ENCODE measurements at places on chromosomes 11 and 22.

DNA sequence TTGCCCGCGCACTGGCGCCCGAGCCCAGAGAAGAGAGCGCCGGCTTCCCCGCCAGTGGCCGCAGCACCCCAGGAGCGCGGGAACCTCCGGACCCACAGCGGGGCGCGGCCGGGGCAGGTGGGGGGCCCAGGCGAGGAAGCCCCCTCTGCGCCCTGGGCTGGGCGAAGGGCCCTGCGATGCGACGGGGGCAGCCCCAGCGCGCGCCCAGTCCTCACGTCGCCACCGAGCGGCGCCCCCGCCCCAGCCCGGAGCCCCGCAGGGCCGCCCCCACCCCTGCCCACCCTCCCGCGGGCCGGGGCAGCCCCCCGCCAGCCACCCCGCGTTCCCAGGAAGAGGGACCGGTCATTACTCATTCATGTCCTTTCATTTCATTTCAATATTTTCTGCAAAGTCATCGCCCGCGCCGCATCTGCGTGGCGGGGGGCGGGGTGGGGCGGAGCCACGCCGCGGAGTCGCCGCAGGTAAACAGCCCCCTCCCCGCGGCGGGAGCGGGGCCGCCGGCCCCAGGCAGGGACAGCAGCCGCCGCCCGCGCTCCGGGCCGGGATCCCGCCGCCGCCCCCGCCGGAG lies 673 bp upstream of the PANX2 start:
- DNase-seq, result no peak

DNA sequence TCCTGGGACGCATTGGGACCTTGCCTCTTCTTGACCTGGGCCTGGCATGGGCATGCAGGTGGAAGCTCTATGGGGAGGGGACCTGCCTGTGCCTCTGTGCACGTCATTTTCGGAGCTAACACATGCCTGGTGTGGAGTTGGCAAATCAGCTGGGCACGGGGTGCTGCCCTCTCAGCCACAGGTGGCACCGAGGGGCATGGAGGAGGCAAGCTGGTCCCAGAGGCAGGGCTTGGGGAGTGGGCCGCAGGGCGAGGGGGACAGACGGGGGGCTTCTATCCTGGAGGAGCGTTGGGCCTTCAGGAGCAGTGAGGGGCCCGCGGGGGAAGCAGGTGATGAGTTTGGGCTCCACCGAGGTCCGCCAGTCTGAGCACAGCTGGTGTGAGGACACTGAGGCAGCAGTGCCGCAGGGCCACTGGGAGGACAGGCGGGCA lies 362.0 kb downstream of the TBC1D22A start:
- DNase-seq, result no peak

- DNase-seq, result no peak
Measured at GRCh38 chr11:47466201-47466600, 17.3 kb upstream of the RAPSN start.

GRCh38 chr11:100793525-100793924 lies 106.4 kb downstream of the ARHGAP42 start:
- DNase-seq, result no peak

DNA sequence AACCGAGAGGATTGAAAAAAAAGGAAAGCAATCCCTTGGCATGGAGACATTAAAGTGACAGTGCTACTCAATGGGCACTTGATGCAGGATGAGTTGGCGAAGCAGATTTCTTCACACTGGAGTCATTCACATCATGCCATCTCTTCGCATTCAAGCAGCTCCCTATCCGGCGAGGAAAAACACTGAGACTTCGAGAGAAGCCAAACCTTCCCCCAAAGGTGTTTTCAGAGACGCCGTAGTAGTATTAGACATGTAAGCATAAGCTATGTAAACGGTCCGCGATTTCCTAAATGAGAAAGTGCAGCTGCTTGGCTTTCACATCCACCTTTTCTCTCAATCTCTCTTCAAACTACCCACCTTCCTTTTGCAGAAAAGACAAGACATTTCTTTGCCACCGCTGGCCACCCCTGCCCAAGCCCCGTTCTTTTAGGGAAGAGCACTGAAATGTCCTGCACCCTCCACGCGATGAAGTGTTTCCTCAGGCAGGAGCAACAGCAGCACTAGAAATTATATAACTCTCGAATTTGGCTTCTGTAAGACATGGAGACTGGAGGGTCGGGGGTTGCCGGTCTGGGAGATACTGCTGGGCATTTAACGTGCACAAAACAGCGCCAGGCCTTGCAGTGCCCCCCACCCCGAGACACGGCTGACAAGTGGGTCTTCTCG lies at the start of gene DLG2:
Gene DLG2 (minus strand): TSS at position 13 of the 666 bp plus-strand sequence.
- peak; percentile 79 for DNase-seq

GRCh38 chr11:125910226-125910849 lies 6.0 kb downstream of the DDX25 start:
- no peak for DNase-seq

DNA sequence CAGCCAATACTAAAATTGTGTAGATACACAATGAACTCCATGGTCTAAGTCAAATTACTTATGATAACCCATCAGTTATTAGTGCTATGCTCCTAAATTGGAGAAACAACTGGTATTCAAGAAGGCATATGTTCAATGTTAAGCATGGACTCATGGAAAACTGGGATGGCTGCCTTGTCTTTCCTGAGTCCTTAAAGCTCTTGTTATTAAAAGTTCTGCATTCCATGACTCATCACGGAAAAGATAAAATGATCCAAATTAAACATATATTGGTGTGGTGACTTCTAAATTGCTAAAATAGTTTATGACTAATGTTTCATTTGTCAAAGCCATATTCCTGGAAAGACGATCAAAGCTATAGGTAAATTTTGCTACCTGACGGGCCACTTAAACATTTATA lies 9.4 kb upstream of the EI24 start:
- no peak for DNase-seq

DNA sequence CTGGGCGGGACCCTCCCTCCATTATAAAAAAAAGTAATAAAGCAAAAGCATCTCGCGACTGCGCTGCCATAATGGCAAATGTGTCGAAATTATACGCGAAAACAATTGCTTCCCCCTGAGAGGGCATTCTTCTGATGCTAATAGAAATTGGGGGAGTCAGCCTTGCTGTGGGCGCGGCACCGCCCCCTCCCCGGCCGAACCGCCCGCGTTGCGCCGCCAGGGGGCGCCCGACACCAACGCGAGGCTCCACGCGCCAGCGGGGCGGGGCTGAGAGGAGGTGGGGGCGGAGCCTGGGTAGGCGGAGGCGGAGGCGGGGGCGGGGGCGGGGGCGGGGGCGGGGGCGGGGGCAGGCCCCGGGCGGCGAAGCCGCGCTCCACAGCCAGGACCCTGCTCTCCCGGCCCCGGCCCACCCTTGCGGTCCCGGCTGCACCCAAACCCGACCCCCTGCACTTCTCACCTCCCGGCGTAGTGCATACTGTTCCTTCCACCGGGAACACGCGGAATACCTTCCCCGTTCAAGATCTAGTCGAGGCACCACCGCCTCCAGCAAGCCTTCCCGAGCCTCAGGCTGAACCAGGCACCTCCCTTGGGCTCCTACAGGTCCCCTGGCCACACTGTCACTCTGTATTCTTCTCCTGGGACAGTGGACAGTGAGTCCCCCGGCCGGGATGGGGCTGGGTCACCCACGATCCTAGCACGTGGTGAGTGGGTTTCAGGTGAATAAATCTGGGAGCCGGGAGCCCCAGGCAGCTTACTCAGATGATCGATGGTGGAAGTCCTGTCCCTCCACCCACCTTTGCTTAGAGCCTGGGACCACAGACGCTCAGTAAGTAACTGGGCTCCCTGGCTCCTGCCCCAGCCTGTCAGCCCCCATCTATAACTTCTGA lies 15.5 kb upstream of the UPK3A start:
- peak; percentile 50 for DNase-seq
